ENCODE measurements at places on chromosomes 6 and 20.

DNA sequence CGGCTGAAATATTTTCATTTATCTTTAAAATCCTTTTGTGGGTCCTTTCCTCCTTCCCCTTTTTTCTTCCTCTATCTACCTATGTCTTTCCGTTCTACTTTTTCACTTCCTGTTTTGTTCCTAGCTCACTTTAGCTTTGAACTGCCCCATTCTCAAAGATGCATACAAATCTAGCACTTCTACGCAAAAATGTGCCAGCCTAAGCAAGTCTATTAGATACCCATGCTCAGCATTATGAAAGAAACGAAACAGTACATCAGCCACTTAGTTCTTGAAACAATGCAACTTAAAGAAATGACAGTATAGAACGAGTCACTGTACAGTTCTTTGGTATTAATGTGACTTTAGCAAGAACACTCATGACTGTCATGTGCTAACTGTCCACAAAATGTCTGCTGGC lies 47.3 kb upstream of the MARCKS start:
- no peak for DNase-seq

DNA sequence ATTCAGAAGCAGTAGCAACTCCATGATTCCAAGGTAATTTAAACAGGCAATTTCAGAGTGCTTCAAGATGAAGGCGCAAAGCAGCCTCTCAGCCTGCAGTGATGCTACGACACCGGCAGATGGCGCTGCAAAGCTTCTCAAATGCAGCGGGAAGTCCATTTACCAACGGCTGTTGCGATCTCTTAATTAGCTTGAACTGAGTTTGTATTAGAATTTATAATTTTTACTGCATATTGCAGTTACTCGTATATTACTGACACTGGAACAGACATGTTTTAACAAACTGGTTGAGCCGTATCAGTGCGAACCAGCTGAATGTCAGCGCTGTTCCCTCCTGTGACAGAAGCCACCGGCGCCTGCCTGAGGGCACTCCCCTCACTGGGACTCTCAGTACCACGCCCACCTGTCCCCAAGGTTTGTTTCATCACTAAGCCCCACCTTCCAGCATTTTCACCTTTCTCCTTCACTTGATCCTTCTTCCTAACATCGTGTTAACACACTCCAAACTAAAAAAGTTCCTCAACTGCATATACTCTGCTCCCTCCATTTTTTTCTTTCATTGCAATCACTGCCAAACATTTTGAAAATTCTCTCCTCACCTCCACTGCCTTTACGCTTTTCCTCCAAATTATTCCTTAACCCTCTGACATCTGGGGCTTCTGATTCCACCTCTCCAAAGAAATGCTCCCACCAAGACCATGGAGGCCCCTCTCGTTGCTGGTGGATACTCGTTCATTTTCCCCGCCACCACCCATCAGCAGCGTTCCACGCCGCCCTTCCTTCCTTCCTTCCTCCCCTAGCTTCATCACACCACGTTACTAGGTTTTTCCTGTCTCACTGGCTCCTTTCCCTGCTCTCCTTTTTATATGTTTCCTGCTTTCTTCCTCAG lies 14.5 kb downstream of the GNL1 start:
- DNase-seq: peak; percentile 64

GRCh38 chr6:46014511-46015118 lies 1.0 kb downstream of the CLIC5 start:
- DNase-seq: no peak

GRCh38 chr20:62624719-62625453 lies 17.4 kb upstream of the SLCO4A1 start:
- no peak for DNase-seq

- DNase-seq: no peak
These were observed 19.1 kb downstream of the MDFI start for GRCh38 chr6:41657131-41658094.

DNA sequence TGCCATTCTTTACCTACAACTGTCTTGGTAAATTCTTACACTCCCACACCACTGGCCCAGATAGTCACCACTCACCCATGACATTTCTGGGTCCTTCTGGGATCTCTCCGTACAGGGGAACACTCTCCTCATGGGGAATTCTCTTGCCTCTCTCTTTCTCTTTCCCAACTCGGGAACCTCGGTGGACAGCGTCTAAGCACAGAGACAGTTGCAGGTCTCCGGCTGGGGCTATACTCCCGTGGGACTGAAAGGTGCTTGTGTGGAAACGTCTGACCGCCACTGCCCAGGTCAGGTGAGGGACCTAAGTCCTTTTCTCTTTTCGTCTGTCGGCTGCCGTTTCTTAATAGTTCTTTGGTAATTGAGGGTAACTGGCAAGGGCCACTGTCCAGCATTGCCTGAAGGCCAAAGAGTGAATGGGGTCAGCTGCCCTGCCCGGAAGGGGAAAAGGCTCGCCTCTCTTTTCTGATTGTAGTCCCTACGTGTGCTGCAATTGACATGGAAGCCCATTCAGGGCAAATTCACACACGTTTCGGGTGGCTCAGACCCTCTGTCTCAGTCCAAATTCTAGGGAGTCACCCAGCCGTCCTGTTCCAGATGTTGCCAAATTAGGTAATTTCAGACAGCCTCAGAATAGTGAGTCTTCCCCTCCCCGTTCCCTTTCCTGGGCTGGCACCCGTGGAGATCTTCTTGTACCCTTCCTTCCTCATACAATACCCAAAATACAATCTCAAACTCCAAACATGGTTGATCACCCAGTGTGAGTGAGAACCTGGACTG lies 31.2 kb upstream of the RIPK1 start:
- no peak for DNase-seq

GRCh38 chr6:49255335-49255734 lies 207.7 kb downstream of the MMUT start:
- DNase-seq: no peak

DNA sequence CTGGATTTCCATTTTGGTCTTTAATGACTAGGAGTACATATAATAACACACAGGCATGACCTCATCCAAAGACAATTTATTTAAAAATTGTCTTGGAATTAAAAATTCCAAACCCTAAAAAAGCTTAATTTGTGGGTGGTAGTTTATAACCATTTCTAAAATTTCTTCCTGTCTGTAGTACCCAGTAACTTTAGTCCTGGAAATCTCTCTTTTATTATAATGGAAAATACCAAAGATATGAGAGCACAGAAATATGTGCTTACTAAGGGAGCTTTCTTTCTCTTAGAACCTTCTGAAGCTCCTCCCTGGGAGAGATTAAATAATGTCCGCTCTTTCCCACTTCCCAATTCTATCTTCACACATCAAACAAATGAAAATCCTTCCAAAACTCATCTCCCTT lies 70.5 kb upstream of the PRL start:
- no peak for DNase-seq

DNA sequence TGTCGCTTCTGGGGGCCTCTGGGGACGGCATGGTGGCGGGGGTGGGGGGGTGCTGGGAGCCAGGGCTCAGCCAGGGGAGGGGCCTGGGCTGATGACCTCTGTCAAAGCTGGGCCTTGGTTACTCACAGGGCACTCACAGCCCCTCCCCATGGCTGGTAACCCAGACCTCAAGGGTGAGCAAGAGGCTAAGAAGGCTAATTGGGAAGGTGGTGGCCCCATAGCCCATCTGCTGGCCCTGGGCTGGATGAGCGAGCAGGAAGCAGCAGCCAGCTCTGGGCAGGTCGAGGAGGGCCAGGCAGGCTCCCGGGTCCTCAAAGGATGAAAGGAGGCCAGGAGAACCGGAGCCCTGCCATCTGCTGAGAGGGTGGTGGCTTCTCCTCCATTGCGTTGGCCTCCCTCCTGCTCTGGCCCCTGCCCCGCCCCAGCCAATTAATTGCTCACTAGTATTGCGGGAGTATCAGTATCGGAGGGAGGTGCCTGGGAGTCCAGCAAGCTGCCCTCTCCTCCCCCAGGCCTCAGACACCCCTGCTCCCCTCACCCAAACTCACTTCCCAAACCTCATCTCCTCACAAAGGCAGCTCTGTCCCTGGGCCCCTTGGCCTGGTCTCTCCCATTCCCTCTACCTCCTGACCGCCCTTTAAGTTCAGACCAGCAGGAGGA lies 1.0 kb upstream of the CDSN start:
- DNase-seq: no peak

DNA sequence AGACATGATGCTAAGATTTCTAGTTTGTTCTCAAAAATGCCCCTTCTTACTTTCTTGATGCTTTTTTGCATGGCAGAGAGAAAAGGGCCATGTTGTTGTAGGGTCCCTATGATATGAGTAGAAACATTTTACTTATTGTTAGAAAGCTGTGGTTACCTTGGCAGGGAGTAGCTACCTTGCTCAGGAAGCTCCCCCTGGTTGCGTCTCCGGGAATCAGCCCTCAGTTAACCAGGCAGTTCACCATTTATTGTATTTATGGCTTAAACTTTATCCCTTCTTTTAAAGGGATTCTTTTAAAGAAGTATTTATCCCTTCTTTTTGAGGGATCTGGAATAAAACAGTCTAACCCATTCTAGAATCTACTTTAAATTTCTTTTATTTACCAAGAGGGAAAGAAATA lies 113.9 kb upstream of the PROKR2 start:
- DNase-seq: no peak

DNA sequence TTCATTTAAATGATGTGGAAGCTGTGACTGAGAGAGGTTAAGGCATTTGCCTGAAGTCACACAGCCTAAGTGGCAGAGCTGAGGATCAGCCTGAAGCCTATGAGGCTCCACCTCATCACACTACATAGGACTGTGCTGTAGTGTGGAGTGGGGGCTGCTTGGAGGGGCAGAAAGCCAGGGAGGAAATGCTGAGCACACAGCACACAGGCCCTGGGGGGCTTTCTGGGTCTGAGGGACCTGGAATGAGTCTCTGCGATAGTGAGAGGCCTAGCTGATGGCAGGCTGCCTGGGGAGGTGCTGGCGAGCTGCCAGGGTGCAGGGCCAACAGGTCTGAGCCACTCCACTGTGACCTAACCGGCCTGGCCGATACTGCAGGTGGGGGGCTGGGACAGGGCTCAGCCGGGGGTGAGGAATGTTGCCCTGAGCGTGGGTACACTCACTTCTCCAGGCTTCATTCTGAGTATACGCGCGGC lies 2.2 kb upstream of the ARHGAP40 start:
- no peak for DNase-seq

- DNase-seq: peak; percentile 39
These were observed 553.7 kb downstream of the CD109 start for GRCh38 chr6:74249658-74250057.

- no peak for DNase-seq
These were observed 25.7 kb downstream of the PIGU start for GRCh38 chr20:34651200-34651599.

- DNase-seq: no peak
These were observed 47.9 kb downstream of the CD2AP start for GRCh38 chr6:47525330-47526057.

GRCh38 chr6:47335466-47335865 lies 25.8 kb upstream of the TNFRSF21 start:
- no peak for DNase-seq

DNA sequence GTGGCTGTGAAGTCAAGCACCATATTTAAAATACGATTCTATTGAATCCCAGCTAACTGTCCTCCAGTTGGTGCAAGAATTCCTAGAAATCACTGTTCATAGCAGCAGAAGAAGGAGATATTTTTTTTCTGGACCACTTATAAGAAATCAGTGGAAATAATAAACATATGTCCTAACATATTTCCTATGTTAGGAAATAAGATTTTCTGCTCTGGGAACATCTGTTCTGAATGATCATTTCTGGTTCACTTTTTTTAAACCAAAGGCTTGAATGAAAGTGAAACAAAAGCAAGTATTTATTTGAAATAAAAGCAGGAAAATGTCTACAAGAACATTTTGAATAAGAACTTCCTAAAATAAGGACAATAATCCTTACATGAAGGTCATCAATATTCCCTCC lies 138.9 kb upstream of the RALGAPA2 start:
- DNase-seq: no peak

DNA sequence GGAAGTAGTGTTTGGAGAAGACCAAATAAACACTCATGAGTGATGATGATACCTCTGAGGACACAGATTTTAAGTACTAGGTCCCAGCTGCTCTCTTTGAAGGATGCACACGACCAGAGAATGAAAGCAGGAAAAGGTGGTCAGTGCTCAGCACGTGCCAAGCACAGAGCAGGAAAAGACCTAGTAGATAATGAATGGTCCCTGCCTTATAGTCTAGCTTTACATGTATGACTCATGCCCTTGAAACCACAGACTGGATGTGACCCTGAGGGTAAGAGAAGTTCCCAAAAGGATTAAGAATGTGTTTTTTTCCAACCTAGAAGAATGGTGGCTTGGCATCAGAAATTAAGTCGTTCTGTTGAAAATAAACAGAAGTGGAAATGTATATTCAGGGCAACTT lies 2.8 kb upstream of the MC3R start:
- DNase-seq: no peak

DNA sequence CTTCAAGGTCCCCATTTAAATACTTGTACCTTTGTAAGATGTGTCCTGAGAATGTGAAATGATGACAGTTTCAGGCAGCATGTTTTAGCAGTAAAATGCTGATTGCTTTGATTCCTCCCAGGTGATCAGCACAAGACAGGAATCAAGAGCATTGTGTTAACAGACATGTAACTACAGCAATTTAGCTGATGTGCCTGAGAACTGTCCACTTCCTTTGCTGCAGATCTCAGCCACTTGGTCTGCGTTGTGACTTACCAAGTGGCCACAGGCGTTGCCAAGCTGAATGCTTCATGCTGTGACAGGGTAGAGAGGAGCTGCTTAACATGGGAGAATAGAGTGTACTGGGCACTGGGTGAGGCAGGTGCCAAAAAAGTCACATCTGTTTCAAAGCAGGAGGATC lies 767.0 kb upstream of the POU3F2 start:
- no peak for DNase-seq

- DNase-seq: no peak
These were observed 10.5 kb upstream of the TOP1 start for GRCh38 chr20:41018153-41018552.

DNA sequence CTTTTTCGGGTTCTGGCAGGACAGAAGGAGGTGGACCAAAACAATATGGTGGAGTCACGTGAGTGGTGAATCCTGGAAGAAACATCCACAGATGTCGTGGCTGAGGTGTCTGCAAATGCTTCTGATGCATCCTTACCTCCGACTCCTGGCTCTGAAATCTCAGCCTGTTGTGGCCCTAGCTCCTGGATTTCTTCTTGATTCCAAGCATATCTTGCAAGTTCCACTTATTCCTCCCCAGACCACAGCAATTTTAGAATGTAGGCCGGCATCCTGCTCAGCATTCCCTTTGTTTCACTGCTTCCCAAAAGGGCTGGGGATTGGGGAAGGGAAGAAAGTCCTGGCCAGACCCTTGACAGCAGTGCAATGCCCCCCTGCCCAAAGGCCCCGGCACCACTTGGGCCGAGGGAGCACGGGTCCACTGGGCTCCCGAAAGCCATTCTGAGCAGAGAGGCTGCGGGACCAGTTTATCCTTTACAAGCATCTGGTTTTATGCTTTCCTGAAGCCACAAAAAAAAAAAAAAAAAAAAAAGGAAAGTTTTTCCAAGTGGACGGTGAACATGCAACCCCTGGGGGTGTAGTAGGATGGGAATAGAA lies 200.9 kb upstream of the RNF24 start:
- no peak for DNase-seq

DNA sequence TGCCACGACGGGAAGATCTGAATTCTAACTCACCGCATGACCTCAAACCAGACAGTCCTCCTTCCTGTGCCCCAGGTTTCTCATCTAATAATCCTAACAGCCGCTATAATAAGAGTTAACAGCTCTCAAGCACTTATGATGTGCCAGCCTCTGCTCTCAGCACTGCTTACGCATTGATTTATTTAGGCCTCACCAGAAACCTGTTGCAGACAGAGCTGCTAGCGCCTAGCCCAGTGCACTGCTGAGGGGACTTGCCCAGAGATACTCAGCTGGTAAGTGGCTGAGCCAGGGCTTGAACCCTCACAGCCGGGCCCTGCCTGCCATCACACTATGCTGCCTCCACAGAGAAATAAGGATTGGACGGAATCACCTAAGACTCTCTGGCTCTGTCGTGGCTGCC lies 37.7 kb downstream of the GRM4 start:
- no peak for DNase-seq

Measured in NCI-H1048 (cell line).